ENCODE measurements at places on chromosomes 11 and 22.

DNA sequence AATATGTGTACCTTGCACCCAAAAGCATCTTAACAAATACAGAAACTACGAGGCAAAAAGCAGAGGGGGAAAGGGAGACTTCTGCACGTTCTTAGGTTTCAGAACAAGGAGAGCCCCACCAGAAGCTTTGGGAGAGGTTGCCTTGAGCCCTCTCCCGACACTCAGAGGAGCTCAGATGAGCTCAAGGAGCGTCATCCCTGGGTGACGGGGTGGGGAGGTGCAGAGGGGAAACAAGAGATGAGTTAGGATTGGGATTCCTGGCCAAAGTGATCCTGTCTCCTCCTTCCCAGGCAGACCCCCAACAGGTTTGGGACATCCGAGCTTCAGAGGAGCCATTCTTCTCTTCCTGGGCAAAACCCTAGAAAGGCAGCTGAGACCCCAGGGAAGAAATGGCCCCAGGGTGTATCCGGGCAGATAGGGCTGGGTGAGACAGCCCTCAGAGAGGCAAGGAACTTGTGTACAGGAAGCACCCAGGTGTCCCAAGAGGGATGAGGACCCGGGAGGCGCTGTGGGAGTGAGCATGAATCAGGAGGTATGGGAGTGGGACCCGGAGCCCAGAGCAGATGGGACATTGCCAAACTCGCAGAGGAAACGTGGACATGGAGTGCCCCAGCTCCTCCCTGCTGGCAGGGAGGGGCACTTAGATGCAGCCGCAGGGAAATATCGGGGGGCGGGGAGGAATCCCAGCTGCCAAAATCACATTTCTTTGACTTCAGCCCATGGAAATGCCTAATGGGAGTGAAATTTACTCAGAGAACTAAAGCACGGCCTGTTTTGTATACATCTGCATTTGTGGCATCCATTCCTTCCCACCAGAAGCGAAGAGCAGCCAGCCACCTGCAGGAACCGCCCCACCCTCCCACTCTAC lies 12.4 kb downstream of the C1QTNF6 start:
- ATAC-seq = no peak

DNA sequence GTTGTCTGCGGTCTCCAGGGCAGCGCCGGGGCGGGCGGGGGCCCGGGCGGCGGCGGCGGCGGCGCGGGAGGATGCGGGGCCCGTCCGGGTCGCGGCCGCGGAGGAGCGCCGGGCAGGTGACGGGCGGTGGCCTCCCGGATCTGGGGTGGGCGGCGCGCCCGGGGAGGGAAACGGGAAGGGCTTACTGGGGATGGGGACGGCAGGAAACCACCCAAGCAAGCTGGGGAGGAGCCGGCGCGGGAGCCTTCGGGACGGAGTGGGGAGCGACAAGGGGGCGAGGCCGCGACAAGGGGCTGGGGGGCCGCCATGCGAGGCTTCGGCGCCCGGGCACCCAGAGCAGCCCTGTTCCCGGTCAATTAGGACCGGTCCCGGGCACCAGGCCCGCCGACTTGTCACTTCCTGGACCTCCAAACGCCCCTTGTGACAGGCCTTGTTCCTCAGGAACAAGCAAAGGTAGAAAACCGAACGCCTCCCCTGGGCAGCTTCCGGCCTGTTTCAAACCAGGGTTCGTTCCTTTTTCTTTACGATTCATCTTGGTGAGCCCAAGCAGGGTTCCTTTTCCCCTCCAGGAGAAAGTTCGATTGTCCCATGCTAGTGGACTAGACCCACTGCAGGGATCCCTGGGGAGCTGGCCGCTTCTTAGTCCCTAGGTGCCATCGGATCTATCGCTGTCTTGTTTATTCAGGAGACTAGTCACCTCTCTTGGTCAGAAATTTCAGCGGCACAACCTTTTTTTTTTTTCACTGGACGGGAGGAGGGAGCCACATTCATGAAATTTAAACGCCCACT lies 492 bp downstream of the JHY start:
- peak; percentile 84 for ATAC-seq

DNA sequence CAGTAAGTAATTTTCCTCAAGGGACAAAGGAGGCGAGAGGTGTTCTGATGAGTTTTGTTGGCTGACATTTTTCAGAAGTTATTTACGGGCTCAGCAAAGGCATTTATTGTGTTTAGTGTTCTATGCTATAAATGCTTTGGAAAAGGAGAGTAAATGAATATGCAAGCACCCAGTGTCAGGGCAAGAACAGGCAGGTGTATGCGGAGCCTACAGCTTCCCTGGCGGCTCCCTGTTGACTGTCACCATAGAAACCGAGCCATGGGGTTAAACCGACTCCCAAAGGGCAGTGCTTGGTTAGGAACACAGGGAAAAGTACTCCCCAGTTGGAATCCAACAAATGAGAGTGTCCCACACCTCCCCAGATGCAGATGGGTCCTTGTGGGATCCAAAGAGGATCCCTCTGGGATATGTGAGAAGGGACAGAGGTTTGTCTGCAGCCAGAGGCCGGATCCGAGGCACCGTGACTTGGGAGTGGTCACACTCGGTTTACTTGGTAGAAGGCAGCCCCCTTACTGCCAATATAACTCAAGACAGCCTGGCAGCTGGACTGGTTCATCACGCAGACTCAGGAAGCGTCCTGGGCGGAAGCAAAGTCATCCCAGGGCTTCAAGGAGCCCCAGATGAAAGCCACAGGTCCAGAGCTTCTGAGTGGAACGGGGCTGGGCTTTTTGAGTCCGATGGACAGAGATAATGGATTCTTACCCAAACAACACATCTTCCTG lies 329.7 kb downstream of the CTTN start:
- ATAC-seq = no peak

GRCh38 chr11:112159098-112160065 lies 4.5 kb downstream of the IL18 start:
- ATAC-seq = no peak

DNA sequence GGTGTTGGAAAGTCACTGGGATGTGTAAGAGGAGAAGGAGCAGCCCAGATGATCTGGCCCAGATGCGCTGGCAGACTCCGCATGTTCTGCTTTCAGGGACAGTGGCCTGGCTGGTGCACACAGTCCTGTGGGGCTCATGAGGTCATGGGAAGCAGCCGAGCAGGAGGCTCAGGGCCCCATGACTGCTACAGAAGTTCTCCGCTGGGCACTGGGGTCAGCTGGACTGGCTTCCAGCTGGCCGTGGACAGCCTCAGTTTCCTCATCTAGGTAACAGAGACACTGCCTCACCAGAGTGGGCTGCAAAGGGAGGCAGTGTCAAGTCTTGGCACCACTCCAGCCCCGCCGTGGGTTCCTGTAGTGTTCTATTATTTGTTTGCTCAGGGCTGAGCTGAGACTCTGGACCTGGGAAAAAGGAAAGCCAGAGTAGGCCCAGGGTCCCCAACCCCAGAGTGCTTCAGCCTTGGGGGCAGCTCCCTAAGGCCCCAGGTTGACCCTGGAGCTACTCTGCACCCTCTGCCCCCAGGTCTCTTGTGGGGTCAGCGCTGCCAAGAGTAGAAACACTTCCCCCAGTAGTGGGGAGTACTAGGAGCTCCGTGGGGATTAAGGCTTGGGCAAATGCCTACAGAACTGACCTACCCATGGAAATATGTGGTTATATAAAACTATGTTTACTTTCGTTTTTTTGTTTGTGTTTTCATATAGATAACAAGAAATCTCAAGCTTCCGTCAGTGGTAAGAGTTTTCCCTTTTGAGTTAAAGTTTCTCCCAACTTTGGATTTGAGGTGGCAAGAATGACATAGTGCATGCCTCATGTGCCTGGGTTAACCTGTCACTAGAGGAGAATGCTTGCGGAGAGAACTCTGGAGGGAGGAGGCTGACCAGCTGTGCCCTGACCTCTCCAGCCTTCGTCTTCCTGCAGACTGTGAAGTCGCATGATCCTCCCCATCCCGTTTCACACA lies 45.3 kb downstream of the MED15 start:
- ATAC-seq = no peak

- ATAC-seq = no peak
These were observed 25.4 kb downstream of the FXYD6 start for GRCh38 chr11:117851106-117851505.

- peak; percentile 71 for ATAC-seq
These were observed 14.7 kb downstream of the IGLL1 start for GRCh38 chr22:23565305-23565914.

GRCh38 chr22:39699631-39700360 lies 129.2 kb downstream of the CACNA1I start:
- ATAC-seq = no peak

GRCh38 chr11:75557666-75558494 lies 4.2 kb upstream of the SERPINH1 start:
- peak; percentile 60 for ATAC-seq

DNA sequence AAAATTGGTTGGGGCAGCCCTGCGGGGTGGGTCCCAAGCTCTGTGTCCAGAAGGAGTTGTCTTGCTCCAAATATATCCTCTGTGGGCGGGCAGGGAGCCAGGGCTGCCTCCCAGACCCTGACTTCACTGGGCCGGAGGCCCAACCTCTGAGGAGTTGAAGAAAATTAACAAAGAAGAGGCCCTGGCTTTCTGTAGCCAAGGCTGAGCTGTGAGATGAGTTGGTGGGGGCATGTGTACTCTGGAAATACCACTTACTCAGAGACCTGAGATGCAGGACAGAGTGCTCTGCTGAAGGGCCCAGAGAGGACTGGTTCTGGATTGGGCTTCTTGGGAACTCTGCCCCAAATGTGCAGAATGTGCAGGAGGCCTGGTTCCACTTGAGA lies 96.3 kb downstream of the SWAP70 start:
- peak; percentile 47 for ATAC-seq

- ATAC-seq = no peak
These were observed 6.8 kb upstream of the PPM1F start for GRCh38 chr22:21959274-21960074.

- ATAC-seq = no peak
These were observed 35.9 kb downstream of the TCIRG1 start for GRCh38 chr11:68074584-68075352.

GRCh38 chr11:60318726-60319125 lies 8.3 kb upstream of the MS4A6E start:
- no peak for ATAC-seq
